ENCODE measurements at places on chromosomes 1 and 21. TPM values are rescaled to one million over a fixed set of nuclear protein-coding genes. Genes with fewer than 3 reads are reported as not detected.

The HAPLN2 gene
- not detected for total RNA-seq

The PPP2R5A gene
- 74.0 TPM for total RNA-seq

The E2F2 gene
- 3.2 TPM for total RNA-seq

The GBP4 gene
- total RNA-seq = 39.1 TPM

The MYOG gene
- total RNA-seq = not detected

The TEX38 gene
- total RNA-seq = 0.75 TPM

The KRTAP8-1 gene
- not detected for total RNA-seq

The AMIGO1 gene
- 10.7 TPM for total RNA-seq

The ERG gene
- total RNA-seq = not detected

The KCNA10 gene
- not detected for total RNA-seq

The WASF2 gene
- 143 TPM for total RNA-seq

DNA sequence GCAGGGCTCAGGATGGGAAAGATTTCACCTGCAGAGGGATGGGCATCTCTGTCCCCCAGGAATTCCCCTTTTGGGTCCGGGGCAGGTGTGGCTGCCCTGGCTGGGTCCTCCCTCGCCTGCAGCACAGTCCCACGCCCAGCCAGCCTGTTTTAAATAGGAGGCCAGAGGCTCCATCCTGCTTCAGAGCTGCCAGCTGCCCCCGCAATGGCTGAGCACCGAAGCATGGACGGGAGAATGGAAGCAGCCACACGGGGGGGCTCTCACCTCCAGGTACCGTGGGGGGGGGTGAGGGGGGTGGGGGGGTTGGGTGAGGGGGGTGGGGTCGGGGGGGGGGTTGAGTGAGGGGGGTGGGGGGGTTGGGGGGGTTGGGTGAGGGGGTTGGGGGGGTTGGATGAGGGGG, 3.6 kb downstream of the SCNN1D start:
- peaks cover 3% of the 10 kb centered on the region for H3K4me1 ChIP-seq
- DNase-seq = no peak
- no peak overlapping the region for H3K4me3 ChIP-seq
- H3K27me3 ChIP-seq = no peaks in the 10 kb centered on the region
- no peaks in the 10 kb centered on the region for H3K36me3 ChIP-seq

GRCh38 chr1:31064111-31064717, 1.3 kb downstream of the PUM1 start:
- peak overlapping the region; percentile 55 for H3K4me3 ChIP-seq
- DNase-seq = no peak
- peaks cover 23% of the 10 kb centered on the region for H3K4me1 ChIP-seq

GRCh38 chr1:53755874-53756273, 16.9 kb upstream of the GLIS1 start:
- H3K27ac ChIP-seq = no peak overlapping the region
- no peaks in the 10 kb centered on the region for H3K27me3 ChIP-seq
- H3K4me1 ChIP-seq = no peaks in the 10 kb centered on the region
- no peaks in the 10 kb centered on the region for H3K36me3 ChIP-seq

GRCh38 chr1:100415498-100415778, 63.1 kb downstream of the CDC14A start:
- H3K27me3 ChIP-seq = no peaks in the 10 kb centered on the region
- peak overlapping the region; percentile 59 for H3K27ac ChIP-seq
- peaks cover 9% of the 10 kb centered on the region for H3K4me1 ChIP-seq
- no peak for DNase-seq
- no peak overlapping the region for H3K4me3 ChIP-seq

DNA sequence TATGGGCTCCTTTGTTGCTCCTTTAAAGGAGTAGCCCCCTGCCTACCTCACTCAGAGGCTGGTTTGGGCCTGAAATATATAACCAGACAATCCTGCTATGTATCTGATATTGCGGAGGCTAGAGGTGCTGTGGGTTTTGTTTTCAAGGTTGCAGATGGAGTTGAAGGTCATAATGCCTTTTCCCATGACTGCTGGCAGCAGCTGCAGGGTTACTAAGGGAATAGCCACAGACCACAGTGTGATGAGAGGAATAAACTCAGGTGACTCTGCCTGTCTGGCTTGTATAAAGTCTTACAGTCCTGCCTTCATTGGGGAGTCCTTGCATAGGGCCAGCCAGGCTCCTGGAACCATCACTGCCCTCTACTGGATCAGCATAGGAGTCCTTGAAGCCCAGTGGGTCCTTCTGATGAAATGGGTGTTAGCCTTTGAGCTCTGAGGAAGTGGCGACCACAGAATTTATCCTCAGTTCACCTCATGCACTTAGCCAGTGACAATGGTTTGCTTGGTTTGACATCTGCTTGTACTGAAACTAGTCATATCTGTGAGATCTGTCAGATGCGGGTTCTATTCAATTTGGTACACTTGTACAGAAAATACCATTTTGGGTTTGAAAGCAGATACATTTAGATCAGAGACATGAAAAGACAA, 174.4 kb upstream of the HMCN1 start:
- no peaks in the 10 kb centered on the region for H3K27me3 ChIP-seq
- H3K4me3 ChIP-seq = no peak overlapping the region
- H3K4me1 ChIP-seq = peaks cover 25% of the 10 kb centered on the region
- peak; percentile 45 for DNase-seq
- H3K27ac ChIP-seq = peak overlapping the region; percentile 65
- H3K36me3 ChIP-seq = no peaks in the 10 kb centered on the region

- no peaks in the 10 kb centered on the region for H3K4me1 ChIP-seq
- H3K27me3 ChIP-seq = no peaks in the 10 kb centered on the region
- no peak for DNase-seq
- no peak overlapping the region for H3K4me3 ChIP-seq
- H3K36me3 ChIP-seq = no peaks in the 10 kb centered on the region
These were observed 486.9 kb upstream of the USP24 start for GRCh38 chr1:55702064-55702463.

DNA sequence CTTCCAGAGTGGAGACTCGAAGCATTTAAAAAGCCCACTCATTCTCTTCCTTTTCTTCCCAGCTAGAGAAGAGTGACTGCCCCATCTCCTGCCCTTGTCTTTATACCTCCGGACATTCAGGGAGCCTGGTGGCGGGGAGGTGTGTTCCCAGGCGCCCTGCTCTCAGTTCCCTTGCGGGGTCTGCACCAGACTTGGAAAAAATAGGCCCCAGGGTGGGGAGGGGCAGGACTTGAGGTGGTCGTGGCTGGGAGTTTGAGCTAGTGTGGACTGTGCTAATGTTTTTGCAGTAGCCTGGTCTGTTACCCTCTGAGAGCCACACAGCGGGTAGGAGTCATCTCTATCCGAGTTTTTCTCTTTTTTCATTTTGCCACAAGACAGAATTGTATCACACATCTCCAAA, 139.1 kb downstream of the PEX14 start:
- no peak overlapping the region for H3K27ac ChIP-seq
- H3K4me3 ChIP-seq = no peak overlapping the region
- H3K27me3 ChIP-seq = no peaks in the 10 kb centered on the region

DNA sequence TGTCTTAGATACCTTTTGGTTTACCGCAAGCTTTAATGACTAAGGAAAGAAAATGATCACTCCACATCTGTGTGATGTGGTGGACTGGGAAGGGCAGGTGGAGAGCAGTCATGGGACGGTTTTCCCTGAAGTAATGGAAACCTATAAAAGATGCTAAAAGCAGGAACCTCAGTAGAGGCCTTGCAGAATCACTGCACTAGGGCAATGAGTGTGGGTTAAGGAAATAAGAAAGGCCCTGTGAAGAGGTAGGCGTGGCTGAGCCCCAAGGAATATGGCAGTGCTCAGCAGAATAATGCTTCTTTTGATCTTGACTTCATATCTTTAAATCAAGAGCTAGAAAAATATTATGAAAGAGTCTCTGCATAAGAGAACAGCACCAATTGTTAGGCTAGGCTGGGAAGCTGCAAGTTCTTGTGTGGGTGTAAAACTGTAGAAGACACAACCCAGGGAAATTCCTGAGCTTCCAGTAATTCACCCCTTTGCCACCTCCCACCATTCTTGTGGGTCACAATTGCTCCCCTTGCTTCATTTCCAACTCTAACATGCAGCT, 49.9 kb downstream of the CLCA4 start:
- no peak overlapping the region for H3K4me3 ChIP-seq
- DNase-seq = no peak
- no peak overlapping the region for H3K27ac ChIP-seq
- H3K36me3 ChIP-seq = no peaks in the 10 kb centered on the region

DNA sequence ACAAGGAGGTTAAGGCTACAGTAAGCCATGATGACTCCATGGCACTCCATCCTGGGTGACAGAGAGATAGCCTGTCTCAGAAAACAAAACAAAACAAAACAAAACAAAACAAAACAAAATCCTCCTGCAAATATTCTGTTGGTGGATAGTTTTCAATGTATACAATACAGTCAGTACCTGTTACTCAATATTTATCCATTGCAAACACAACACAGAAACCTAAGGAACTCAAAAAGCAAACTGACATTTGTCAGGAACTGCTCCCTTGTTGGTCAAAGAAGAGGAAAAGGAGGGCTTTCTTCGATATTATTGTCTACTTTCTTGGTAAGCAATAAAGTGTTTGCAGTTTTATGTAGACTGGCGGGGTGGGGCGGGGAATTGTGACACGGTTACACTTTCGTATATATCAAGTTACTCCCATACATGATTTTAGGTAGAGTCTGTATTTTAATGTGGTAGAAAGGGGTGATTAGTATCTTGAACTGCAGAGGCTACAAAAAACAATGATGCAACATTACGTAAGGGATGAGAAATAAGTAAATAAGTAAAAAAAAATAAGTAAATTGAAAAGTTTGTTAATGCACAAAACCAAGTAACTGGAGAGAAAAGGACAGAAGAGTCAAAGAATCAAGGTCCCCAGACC, 31.8 kb downstream of the APP start:
- H3K36me3 ChIP-seq = no peaks in the 10 kb centered on the region
- no peaks in the 10 kb centered on the region for H3K27me3 ChIP-seq
- no peak overlapping the region for H3K4me3 ChIP-seq
- H3K4me1 ChIP-seq = no peaks in the 10 kb centered on the region
- H3K27ac ChIP-seq = no peak overlapping the region
- no peak for DNase-seq

DNA sequence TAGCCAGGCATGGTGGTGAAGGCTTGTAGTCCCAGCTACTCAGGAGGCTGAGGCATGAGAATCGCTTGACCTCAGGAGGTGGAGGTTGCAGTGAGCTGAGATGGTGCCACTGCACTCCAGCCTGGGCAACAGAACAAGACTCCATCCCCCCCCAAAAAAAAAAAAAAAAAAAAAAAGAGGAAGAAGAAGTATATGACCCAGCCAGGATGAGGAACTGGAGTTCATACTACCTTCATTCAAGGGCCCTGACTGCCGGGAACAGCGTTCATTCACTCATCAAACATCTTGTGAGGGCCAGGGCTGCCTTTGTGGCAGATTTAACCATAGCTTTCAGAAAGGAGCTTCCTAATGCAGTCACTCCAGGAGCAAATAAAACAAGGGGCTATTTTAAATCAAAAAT, 127.6 kb downstream of the MRPS6 start:
- peaks cover 45% of the 10 kb centered on the region for H3K4me1 ChIP-seq
- H3K27ac ChIP-seq = no peak overlapping the region
- no peak overlapping the region for H3K4me3 ChIP-seq
- peaks cover 2% of the 10 kb centered on the region for H3K27me3 ChIP-seq
- DNase-seq = no peak

- no peaks in the 10 kb centered on the region for H3K4me1 ChIP-seq
- H3K27me3 ChIP-seq = no peaks in the 10 kb centered on the region
- H3K36me3 ChIP-seq = no peaks in the 10 kb centered on the region
- H3K4me3 ChIP-seq = no peak overlapping the region
- no peak overlapping the region for H3K27ac ChIP-seq
- DNase-seq = no peak
These were observed 6.4 kb upstream of the REN start for GRCh38 chr1:204172404-204173029.

DNA sequence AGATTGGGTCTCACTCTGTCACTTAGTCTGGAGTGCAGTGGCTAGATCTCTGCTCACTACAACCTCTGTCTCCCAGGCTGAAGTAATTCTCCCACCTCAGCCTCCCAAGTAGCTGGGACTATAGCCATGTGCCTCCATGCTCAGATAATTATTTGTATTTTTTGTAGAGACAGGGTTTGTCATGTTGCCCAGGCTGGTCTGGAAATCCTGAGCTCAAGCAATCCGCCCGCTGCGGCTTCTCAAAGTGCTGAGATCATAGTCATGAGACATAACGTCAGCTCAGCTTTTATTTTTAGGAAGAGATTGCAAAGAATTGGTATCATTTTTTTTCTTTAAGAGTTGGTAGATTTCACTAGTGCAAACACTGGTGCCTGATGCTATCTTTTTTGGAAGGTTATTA, 244.9 kb downstream of the DSCAM start:
- H3K36me3 ChIP-seq = no peaks in the 10 kb centered on the region
- no peak for DNase-seq
- H3K4me1 ChIP-seq = no peaks in the 10 kb centered on the region
- H3K27me3 ChIP-seq = no peaks in the 10 kb centered on the region

- peaks cover 12% of the 10 kb centered on the region for H3K4me1 ChIP-seq
- H3K4me3 ChIP-seq = no peak overlapping the region
- peak overlapping the region; percentile 83 for H3K27ac ChIP-seq
- no peaks in the 10 kb centered on the region for H3K36me3 ChIP-seq
These were observed 107.1 kb downstream of the NIBAN1 start for GRCh38 chr1:184866991-184867788.

GRCh38 chr1:6460301-6461050, 5.5 kb downstream of the TNFRSF25 start:
- H3K36me3 ChIP-seq = peaks cover 7% of the 10 kb centered on the region
- H3K27ac ChIP-seq = peak overlapping the region; percentile 81
- peak; percentile 54 for DNase-seq
- no peaks in the 10 kb centered on the region for H3K27me3 ChIP-seq
- peaks cover 47% of the 10 kb centered on the region for H3K4me1 ChIP-seq

- no peak for DNase-seq
- no peaks in the 10 kb centered on the region for H3K36me3 ChIP-seq
- H3K4me1 ChIP-seq = no peaks in the 10 kb centered on the region
- H3K27ac ChIP-seq = no peak overlapping the region
- H3K4me3 ChIP-seq = no peak overlapping the region
These were observed 24.6 kb upstream of the SLC35F3 start for GRCh38 chr1:233879841-233880240.

GRCh38 chr1:45116340-45116739, 90.1 kb downstream of the ZSWIM5 start:
- H3K36me3 ChIP-seq = no peaks in the 10 kb centered on the region
- H3K27me3 ChIP-seq = no peaks in the 10 kb centered on the region

DNA sequence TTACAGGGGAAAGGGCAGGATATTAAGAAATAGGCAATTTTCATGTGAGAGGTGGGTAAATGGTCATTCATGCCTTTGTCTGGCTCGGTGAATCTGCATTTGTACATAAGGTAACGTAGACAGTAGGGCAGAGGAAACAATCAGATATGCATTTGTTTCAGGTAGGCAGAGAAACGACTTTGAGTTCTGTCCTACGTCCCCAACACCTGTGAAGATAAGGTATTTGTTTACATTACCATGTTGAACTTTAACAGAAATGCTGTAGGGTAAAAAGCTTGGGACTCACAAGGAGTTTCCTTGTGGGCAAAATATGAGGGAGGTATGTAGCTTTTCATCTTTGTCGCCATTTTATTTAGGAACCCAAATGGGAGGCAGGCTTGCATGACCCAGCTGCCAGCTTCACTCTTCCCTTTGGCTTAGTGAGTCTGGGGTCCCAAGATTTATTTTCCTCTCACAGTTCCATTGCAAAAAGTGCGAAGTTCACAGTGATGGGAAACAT, 31.4 kb downstream of the B3GALT5 start:
- no peak for DNase-seq
- no peak overlapping the region for H3K4me3 ChIP-seq
- no peaks in the 10 kb centered on the region for H3K27me3 ChIP-seq
- no peak overlapping the region for H3K27ac ChIP-seq
- no peaks in the 10 kb centered on the region for H3K4me1 ChIP-seq

- no peak overlapping the region for H3K27ac ChIP-seq
- no peaks in the 10 kb centered on the region for H3K27me3 ChIP-seq
- peaks cover 7% of the 10 kb centered on the region for H3K36me3 ChIP-seq
- H3K4me1 ChIP-seq = no peaks in the 10 kb centered on the region
- H3K4me3 ChIP-seq = no peak overlapping the region
These were observed 34.8 kb downstream of the MX1 start for GRCh38 chr21:41460578-41461527.
